HCT116 (cell line): ENCODE measurements at places on chromosomes 1 and 21.
A peak's percentile ranks its signal among the peaks of the same experiment; 100 is the strongest.

- DNase-seq: no peak
These were observed 158.4 kb downstream of the GDAP2 start for GRCh38 chr1:117770981-117771531.

DNA sequence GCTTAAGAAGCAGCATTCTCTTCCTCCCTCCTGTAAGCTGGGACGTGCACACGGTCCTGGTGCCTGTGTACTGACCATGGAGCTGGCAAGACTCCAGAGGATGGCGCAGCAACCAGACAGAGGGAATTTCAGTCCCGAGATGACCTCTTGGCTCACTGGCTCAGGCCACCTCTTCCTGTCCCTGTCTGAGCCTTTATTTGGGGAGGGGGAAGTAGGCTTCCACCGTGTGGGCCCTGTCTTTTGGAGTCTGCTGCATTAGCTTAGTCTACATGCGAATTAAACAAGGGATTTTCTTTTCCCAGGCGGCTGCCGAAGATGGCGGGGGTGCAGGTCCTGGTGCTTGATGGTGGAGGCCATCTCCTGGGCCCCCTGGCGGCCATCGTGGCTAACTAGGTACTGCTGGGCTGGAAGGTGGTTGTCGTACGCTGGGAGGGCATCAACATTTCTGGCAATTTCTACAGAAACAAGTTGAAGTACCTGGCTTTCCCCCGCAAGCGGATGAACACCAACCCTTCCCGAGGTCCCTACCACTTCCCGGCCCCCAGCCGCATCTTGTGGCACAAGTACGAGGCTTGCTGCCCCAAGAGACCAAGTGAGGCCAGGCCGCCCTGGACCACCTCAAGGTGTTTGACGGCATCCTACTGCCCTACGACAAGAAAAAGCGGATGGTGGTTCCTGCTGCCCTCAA is 10.2 kb downstream of the IL24 start:
- no peak for DNase-seq

- DNase-seq: no peak
These were observed 148.9 kb upstream of the VANGL1 start for GRCh38 chr1:115492880-115493279.

DNA sequence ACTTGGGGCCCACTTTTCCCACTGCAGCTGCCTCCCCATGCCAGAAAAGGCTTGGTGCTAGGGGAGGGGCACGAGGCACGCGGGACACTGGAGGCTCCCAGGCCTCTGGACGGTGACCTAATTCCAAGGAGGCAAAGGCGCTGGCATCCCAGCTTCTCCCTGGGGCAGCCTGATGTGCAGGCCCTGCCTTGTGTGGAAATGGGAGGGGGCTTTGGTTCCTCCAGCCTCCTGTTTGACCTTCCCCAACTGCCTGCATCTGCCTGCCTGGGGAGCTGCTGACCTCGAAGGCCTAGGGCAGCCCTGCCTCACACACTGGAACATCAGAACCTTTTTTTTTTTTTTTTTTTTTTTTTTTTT is 39.9 kb downstream of the KIAA1614 start:
- no peak for DNase-seq

- DNase-seq: no peak
These were observed 21.8 kb downstream of the RC3H1 start for GRCh38 chr1:174000371-174000770.

DNA sequence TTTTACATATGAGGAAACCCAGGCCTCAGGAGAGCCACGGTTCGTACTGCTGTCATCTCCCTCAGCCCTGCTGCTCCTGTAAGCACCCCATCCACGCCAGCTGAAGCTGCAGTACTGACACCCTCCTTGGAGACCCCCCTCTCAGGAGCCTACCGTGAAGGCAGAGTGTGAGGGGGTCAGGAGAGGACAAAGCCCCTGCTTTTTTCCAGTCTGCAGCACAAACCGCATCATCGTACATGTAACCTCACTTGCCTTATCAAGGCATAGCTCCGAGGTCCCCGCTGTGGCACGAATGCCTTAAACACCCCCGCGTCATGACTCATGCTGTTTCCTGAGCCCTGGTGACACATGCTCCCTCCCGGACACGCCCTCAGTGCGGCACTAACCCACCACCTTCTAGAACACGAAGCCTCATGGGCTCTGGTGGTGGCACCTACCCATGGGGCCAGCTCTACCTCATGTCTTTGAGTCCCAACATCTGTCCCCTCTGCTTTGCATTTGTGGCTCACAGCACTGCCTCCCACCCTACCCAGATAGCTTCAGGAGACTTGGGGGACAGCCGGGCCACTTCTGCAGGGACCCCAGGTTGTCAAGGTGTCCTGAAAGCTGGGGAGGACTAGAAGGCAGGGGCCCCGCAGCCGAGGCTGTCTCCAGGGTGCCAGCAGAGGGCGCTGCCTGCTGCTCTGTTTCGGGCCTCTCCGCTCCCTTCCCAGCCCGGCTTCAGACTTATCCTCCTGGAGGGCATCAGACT is 4.9 kb downstream of the SH3BGRL3 start:
- DNase-seq: peak; percentile 91

DNA sequence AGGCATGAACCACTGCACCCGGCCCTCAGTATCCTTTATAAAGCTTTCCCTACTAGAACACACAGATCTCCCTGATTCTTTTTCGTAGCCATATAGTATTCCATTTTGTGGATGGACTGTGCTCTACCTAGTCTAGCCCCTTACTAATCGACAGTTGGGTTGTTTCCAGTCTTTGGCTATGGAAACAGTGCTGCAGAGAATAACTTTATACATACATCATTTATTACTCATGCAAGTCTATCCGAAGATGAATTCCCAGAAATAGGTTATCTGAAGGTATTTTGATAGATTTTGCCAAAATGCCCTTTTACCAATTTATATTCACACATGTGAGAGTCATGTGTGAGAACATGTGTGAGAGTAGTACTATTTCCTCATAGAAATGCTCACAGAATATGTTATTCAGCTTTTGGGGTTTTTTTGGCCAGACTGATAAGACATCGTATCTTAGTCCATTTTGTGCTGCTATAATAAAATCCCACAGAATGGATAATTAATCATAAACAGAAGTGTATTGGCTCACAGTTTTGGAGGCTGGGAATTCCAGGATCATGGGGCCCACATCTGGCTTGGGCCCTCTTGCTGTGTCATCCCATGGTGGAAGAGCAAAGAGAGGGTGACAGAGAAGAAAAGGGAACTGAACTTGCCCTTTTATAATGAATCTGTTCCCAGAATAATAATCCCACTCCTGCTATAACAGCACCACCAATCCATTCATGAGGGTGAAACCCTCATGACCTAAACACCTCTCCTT is 17.3 kb upstream of the FGR start:
- no peak for DNase-seq

DNA sequence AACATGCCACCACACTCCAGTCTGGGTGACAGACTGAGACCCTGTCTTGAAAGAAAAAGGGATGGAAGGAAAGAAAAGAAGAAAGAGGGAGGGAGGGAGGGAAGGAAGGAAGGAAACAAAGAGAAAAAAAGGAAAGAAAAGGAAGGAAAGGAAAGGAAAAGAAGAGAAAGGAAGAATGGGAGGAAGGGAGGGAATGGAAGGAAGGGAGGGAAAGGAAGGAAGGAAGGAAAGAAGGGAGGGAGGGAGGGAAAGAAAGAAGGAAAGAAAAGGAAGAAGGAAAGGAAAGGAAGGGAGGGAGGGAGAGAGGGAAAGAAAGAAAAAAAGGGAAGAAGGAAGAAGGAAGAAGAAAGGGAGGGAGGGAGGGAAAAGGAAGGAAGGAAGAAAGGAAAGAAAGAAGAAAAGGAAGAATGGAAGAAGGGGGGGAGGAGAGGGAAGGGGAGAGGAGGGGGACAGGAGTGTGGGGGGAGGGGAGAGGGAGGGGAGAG is 5.0 kb upstream of the PPP1R15B start:
- DNase-seq: no peak

GRCh38 chr1:209652873-209653401 is 712 bp upstream of the LAMB3 start:
- DNase-seq: peak; percentile 98

- DNase-seq: peak; percentile 13
These were observed 51.1 kb downstream of the SLC16A1 start for GRCh38 chr1:112904831-112905261.

DNA sequence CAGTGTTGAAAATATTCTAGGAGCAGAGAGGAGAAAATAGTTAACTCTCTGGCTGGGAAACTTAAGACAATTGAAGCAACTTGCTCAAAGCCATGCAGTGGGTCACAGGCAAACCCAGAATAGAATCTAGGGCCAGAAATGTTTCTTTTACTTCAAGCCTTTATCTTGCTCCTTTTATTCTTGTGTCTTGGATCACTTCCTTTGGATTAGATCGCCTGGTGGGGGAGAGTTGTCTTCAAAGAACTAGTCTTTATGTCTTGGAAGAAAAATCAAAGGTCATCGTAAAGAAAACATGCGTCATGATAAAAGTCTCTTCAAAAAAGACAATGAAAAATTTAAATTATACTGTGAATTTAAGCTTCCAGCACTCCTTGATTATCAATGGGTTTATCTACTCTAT is 493.6 kb upstream of the USP24 start:
- no peak for DNase-seq

- no peak for DNase-seq
These were observed 579 bp upstream of the ZNF684 start for GRCh38 chr1:40530735-40531380.

- no peak for DNase-seq
These were observed 8.7 kb upstream of the HAX1 start for GRCh38 chr1:154263465-154264332.

GRCh38 chr1:160658814-160659193 is 12.0 kb upstream of the SLAMF1 start:
- DNase-seq: no peak

DNA sequence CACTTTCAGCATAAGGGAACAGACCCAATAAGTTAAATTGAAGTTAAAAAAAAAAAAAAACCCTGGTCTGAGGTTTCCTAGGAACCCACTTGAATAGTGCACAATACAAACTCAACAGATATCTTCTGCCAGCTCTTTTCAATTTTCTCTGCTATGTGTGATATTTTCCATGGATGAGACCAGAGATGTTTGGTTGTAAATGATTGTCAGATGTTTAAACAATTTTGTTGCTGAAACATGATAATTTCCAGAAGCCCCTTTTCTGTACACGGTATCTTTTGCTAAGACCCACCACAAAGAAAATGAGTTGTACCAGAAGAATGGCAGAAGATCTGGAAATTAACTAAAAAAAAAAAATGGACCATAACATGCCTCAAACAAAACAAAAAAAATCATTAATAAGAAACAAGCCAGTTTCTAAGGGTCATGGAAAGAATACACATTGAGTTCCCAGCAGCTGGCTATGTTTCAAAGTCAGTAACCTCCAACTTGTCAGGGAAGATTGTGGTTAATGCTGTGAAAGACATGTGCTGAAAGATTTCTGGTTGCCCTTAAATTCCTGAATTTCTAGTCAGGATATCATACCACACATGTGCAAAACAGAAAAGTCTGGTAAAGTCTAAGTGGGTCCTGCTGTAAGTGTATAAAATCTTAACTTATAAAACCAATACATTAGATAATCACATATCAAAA is 35.6 kb upstream of the MGST3 start:
- DNase-seq: no peak

- DNase-seq: no peak
These were observed 1.1 kb upstream of the AGO1 start for GRCh38 chr1:35881850-35882273.

DNA sequence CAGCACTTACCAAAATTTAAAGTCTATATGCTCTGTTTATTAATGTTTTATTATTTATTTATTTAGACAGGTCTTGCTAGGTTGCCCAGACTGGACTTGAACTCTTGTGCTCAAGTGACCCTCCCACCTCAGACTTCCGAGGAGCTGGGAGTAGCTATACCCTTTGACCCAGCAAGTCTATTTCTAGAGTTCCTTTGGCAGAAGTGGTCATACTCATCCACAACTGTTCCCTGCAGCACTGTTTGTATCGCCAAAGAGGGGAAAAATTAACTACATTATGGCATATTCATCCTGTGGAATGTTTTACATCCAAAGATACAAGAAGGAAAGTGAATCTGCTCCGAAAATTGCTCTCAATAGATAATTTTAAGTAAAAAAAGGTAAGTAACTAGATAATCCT is 28.5 kb downstream of the CACNA1S start:
- DNase-seq: no peak

GRCh38 chr1:7962636-7963377 is 1.3 kb downstream of the PARK7 start:
- no peak for DNase-seq

- DNase-seq: no peak
These were observed 83.4 kb upstream of the BMP8A start for GRCh38 chr1:39407896-39408640.

- no peak for DNase-seq
These were observed 14.0 kb upstream of the SLC9C2 start for GRCh38 chr1:173616859-173617258.

- DNase-seq: peak; percentile 65
These were observed 39.9 kb downstream of the F5 start for GRCh38 chr1:169546087-169546995.

- DNase-seq: no peak
These were observed 2.4 kb upstream of the E2F2 start for GRCh38 chr1:23533246-23534023.

DNA sequence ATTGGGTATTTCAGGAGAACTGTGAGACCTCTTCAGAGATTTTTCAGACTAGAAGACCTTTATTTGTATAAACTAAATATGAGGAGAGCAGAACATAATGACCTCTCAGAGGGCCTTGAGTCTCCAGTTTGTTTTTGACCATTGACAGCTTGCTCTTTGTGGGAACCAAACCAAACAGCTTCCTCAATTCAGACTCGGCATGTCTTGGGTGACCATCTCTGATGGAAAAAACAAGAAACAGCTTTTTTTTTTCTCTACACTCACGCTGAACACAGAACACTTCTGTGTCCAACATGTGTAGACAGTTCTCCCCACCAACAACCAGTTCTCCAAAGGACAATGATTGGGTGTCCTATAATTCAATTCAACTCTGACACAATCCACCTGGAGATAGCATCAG is 11.5 kb downstream of the ATP1A4 start:
- no peak for DNase-seq

GRCh38 chr1:121516234-121516967 is 331.6 kb downstream of the SRGAP2C start:
- no peak for DNase-seq

DNA sequence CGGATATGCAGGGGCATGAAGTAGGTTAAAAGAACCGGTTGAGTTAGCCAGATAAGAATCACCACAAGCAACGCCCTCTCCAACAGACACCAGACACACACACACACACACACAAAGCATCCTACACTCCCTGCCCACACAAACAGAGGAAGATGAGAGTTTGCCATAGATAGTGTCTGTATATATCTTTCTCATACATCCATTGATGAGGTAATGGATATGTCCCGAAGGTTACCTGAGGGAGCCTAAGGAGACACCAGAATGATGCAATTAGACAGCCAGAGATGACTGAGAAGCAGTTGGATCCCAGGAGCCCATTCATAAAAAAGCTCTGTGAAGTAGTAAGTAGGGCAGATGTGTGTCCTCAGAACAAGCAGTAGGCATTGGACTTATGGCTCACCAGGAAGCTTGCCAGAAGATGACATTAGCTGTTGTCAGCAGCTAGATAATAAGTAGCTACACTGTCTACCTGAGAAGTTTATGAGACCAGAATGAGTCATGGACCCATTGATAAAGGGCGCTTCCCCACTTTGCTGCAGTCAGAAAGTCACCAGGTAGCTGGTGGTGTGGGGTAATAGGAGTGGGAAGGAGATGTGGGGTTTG is 247.0 kb downstream of the KCNT2 start:
- peak; percentile 73 for DNase-seq

GRCh38 chr1:8230292-8230621 is 87.7 kb upstream of the SLC45A1 start:
- DNase-seq: no peak

GRCh38 chr1:7145947-7146346 is 360.7 kb downstream of the CAMTA1 start:
- DNase-seq: no peak
